ENCODE measurements at places on chromosomes 3 and 15.

DNA sequence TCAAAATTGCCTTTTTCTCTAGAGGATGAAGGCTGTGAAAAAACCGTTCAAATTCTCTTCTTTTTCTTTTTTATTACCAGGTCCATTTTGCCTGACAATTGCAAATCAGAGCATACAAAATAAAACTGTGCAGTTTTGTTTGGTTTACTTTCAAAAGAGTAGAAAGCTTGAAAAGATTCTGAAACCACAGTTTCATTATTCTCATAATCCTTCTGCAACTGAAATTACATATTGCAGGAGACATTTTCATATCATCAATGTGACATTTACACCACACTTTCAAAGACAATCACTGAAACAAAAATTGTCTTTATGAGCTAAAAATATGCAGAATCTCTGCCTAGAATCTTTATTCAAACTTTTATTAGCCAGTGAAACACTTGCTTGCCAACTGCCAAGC, 296.4 kb upstream of the TPRG1 start:
- DNase-seq: no peak

DNA sequence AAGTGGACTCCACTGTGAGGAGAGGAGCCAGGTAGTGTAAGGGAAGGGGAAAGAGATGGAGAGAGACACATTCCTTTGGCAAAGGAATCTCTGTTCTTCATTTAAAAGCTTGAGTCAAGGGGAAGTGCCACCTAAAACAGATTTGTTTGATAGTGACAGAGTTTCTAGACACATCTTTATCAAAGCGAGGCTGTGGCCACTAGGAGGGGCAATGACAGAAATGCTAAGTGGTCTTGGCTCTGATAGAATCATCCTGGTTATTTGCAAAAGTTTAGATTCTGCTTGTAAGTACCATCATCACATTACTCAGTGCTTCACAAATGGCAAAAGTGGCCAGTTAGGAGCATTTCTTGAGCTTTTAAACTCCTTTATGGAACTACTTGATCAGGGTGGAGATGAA, 261.4 kb downstream of the CNTN3 start:
- no peak for DNase-seq

DNA sequence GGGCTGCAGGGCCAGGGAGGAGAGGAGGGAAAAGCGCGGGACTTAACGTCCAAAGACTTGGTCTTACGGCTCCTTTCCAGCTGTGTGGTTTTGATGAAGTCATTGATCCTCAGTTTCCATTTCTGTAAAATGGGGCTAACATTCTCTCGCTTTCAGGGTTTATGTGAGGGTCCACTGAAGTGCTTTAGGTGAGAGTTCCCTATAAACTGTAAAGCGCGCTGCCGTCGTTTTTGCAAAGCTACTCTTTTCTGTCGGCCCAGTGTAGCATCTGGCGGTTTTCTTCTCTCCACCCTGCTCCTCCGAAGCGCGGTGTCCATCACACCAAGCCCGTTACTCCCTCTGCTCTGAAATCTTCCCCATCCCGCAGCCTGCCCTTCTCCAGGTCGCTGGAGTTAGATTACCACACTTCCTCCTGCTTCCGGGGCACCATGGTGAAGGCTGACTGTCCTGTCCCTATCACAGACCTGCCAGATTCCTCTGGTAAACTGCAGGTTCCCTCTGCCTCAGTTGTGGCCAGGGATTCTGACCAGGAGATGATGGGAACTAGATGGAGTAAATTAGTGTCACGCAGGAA, 702 bp upstream of the DNAJC17 start:
- DNase-seq: no peak

DNA sequence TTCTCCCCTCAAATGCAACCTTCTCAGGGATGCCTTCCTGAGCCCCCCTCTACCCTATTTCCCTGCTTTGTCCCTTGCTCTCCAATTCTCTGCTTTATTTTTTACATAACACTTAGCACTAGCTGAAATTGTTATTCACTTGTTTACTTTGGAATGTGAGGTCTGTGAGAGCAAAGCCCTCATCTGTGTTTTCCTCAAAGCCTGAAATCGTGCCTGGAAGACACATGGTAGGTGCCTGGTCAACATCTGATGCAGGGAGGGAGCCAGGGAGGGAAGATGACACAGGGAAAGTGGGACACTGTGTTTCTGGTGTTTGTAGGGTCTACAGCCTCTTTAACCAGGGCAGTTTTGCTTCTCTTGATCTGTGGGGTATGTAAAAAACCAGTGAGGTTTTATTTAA, 23.6 kb downstream of the EIF2AK4 start:
- no peak for DNase-seq

GRCh38 chr3:177883957-177884356, 652.3 kb upstream of the KCNMB2 start:
- no peak for DNase-seq

DNA sequence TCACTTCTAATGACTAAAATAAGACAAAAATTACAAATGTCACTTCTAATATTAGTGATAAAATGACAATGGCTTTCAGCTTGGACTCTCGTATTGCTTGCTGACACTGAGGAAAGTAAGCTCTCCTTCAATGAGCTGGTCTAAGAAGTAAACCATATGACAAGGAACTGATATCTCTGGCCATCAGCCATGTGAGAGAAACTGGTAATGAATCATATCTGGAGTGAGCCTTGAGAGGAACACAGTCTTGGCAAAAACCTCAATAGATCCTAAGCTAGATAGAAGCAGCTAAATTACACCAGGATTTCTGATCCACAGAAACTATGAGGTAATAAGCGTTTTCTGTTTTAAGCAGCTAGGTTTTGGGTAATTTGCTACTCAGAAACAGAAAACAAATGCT, 1575.1 kb downstream of the OTOL1 start:
- DNase-seq: no peak

DNA sequence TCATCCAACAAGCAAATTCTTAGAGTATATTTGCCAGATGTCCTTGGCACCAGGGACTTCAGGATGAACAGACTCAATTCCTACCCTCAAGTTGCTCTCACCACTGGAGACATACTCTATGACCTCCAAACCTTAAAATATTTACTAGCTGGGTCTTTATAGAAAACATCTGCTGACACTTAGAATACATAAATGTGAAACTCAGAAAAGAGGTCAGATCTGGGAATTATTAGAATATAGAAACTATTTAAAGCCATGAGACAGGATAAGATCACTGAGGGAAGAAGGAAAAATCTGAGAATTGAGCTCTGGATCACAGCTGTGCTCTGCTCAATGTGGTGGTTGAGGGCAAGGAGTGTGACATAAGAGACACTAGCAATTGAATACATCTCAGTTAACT, 695.4 kb upstream of the UBE2E2 start:
- no peak for DNase-seq

DNA sequence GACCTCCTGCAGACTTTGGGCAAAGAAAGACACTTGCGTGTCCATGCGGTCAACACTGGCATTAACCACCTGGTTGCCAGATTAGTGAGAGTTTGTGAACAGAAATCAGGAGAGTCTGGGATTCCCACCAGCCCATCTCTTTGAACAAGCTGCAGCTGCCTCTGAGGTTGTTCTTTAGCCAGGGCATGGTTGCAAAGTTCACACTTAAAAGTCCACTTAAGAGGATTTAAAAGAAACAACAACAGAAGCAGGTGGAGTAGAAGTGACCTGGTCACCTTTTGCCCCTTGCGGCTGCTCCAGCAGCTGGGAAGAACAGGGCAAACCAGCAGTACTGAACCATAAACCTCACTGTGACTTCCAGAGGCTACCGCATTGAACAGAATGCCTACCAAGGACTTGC, 97.3 kb downstream of the FOXB1 start:
- no peak for DNase-seq

- DNase-seq: no peak
These were observed 102.4 kb upstream of the HACD2 start for GRCh38 chr3:123687286-123687685.

DNA sequence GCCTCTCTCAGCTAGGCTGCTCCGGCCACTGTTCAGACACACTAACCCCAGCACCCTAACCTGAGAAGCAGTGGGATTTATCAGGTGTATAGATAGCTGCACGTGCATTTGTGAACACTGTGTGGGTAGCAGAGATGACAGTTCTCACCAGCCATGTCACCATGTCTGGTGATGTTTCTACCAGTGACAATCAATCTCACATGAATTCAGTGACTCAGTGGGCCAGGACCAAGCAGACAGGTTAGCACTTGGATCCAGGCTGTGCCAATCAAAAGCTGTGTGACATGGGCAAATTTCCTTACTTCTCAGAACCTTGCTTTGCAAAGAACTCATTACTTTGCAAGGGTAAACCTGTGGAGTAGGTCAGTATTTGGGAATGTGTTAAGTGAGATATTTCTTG, 65.3 kb upstream of the GATM start:
- no peak for DNase-seq

DNA sequence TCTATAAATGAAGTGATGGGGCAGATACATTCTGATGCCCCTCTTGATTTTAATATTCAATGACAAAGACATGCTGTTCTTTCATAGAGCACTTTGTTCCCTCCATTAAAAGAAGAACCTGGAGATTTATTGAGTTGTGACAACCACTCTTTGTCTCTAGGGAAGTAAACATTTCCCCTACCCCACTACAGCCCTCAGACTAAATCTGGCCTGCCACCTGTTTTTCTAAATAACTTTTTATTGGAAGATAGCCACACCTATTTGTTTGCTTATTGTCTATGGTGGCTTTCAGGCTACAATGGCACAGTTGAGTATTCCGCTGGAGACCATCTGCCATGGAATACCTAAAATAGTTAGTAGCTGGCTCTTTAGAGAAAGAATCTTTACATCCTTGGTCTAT, 41.2 kb upstream of the ZNF385D start:
- no peak for DNase-seq

GRCh38 chr15:98025237-98025636, 64.7 kb downstream of the ARRDC4 start:
- DNase-seq: no peak

DNA sequence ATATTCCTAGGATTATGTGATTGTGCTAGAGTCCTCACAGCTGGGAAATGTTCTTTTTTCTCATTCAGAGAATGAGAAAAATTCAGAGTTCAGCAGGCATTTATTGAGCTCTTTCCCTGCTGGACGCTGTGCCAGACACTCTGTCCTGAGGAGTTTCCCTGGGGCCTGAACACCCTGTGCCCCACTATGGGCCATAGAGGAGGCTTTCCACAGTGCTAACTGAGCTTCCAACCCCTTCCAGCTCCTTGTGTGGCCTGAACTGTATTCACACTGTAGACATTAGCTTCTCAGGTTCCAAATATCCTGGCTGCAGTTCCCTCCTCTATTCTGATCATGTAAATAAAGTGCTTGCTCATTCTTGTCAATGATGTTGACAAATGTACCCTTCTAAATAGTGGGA, 10.0 kb downstream of the ABHD2 start:
- no peak for DNase-seq

GRCh38 chr3:24249523-24249922, 245.1 kb downstream of the THRB start:
- DNase-seq: no peak

DNA sequence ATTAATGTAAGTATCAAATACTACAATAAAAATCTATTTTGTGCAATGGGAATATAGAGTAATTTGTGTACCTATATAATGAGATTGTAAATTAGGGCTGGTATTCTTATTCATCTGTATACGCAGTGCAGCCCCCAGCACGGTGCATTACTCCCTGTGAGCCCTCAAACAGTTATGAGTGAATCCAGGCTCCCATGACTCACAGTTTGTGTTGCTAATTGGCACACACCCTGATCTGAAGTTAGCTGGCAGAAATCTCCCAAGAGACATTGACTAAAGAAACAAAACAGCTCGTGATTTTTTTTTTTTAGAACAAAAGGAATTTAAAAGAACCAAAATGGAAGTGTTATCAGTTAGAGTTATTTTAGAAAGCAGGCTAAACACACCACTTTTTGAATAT, 15.7 kb downstream of the GK5 start:
- DNase-seq: peak; percentile 79

DNA sequence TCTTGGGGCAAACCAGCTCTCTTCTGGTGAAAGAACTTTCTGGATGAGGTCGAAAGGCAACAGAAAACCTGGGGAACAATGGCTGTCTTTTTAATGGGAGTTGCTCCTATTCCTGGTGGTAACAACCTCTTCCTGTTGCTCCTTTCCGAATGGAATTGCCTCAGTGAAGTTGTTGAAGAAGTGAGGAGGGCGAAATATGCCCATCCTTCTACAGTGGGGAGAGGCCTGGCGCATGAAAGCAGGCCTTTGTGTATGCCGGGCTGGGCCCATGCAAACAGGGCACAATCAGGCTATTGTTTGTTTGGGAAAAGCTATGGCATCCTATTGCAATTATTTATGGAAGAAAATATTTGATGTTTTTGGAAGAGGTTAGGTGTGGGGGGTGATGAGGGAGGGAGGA, 166.9 kb downstream of the IGF1R start:
- DNase-seq: no peak

- DNase-seq: peak; percentile 51
These were observed 123.3 kb downstream of the XXYLT1 start for GRCh38 chr3:195147649-195148080.

GRCh38 chr3:124478830-124479229, 251.4 kb upstream of the UMPS start:
- DNase-seq: no peak

DNA sequence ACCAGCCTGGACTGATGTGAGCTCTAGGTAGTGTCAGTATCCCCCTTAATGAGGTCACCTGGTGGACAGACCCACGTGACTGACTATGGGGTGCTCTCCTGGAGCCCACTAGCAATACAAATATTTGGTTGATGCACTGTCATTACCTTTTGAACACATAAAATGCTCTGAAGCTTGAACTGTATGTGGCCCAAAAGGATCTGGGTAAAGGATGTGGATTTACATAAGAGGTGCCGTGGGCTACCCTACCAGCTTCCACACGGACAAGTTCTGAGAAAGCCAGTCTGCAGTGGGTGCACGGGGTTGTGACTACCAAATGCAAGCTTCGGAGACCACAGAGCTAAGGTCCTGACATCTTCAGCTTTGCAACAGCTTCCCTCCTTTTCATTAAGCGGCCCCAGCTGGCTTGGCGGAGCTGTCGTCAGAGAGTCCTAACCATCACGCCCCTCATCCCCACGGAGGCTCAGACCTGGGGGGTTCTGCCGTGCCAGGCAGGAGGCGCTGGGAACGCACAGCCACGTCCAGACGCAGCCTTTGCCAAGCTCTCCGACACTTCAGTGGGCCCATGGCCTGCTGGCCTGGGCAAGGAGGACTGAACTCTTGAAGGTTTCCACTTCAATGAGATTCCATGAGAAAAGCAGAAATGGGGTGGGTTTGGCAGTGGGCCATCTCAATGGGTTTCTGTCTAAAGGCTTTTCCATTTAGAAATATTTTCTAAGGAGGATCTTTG, 228.3 kb downstream of the ADAMTS17 start:
- no peak for DNase-seq

- no peak for DNase-seq
These were observed 63.4 kb upstream of the PSMD6 start for GRCh38 chr3:64086479-64087252.

- DNase-seq: no peak
These were observed 218.2 kb downstream of the ADAMTS17 start for GRCh38 chr15:100123611-100124010.

- no peak for DNase-seq
These were observed 410.0 kb downstream of the DIPK2A start for GRCh38 chr3:144381607-144382006.

All from astrocyte of the spinal cord (primary cell).